PC-3 (cell line): ENCODE measurements at places on chromosomes 7 and 10. TPM values are rescaled to one million over a fixed set of nuclear protein-coding genes. Genes with fewer than 3 reads are reported as not detected.

CNOT4 gene
- 8.4 and 9.7 TPM in 2 replicates for total RNA-seq

DKK1 gene
- total RNA-seq: 1,187 and 1,592 TPM in 2 replicates

DNA sequence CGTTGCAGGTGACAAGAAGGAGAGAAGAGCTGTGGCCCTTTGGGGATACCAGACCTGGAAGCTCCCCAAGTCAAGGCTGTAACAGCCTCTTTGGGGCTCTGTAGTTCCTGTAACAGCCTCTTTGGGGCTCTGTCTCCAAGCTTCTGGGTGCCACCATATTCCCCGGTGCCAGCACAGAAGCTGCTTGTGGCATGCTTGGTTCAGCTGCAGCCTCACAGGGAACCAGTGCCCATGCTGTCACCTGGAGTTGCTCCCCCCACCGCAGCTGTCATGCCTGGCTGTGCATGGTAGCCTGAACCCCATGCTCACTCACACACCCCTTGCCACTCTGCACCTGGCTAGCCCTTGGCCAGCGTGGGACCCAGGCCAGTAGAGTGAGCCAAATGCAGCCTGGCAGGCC is 109.1 kb downstream of the ELAPOR2 start:
- DNase-seq: no peak
- H3K27me3 ChIP-seq: no peaks in the 10 kb centered on the region
- H3K4me1 ChIP-seq: peaks cover 6% of the 10 kb centered on the region
- H3K4me3 ChIP-seq: no peak overlapping the region
- no peaks in the 10 kb centered on the region for H3K36me3 ChIP-seq

DNA sequence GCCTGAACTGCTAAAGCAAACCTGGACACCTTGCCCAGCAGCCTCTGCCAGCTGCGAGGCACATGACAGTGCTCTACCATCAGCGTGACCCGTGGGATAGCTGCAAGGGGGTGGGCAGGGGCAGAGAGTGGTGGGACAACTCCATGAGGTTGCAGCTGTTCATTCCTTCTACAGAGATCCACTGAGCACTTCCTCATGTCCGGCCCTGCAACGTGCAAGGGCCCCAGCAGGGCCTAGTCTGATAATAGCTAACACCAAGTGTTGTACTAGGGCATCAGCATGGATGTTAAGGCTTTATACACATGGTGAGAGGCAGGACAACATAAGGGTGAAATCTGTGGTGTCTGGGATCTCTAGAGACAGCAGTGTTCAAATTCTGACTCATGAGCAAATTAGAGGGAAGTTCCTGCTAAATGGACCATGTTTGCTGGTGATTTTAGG is 14.3 kb downstream of the NOD1 start:
- no peaks in the 10 kb centered on the region for H3K27me3 ChIP-seq
- no peak overlapping the region for H3K4me3 ChIP-seq
- peaks cover 8% of the 10 kb centered on the region for H3K4me1 ChIP-seq
- H3K36me3 ChIP-seq: no peaks in the 10 kb centered on the region

DNA sequence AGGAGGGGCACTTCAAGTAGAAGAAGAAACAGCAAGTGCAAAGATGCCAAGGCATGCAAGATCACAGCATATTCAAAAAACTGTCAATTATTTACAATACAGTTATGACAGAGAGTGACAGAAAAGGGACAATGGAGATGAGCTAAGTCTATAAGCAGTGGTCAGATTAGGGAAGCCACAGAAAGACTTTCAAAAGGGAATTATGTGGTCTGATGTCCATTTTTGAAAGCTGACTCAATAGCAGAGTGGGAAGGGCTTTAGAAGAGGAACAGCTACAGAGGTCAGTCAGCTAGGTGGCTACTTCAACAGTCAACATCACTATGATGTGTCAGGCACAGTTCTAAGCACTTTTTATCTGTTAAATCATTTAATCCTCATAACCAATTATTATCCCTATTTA is 45.2 kb upstream of the SPOCK2 start:
- no peak overlapping the region for H3K27ac ChIP-seq
- H3K27me3 ChIP-seq: no peaks in the 10 kb centered on the region
- DNase-seq: peak; percentile 39

TMEM120A gene
- total RNA-seq: 17.9 and 18.6 TPM in 2 replicates

IFIT1B gene
- total RNA-seq: not detected in 2 replicates

DNA sequence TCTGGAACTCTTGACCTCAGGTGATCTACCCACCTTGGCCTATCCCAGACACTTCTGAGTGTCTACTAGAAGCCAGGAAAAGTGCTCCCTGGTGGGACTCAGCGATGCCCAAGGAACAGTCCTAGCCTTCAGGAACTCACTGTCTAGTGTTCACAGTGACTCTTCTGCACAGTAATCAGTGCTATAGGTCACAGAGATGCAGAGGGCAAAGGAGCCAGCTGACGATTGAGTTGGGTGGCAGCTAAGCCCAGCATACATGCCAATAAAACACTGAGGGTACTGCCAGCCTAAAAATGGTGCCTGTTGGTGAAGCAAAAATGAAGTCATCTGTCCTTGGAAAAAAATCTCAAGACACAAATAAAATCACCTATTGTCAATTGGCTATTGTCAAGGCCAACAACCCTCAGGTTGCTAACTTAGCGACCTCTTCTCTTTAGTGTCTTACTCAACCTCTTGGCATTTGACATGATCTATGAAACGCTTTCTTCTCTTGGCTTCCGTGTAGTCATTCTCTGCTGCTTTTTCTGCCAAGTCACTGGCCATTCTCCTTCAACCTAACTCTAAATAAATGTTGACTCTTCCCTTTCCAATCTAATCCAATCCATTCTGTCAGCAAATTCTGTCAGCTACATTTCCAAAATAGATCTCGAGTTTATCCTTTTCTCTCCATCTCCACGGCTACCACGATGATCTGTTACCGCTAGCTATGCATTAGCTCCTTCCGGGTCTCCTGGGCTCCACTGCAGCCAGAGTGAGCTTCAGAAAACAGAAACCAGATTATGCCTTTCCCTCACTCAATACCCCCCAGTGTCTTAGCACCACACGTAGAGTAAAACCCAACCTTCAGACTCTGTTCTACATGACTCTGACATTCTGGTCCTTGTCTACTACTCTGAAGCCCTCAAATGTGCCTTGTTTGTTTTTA is 99.2 kb downstream of the ATXN7L1 start:
- peak; percentile 96 for DNase-seq
- 0 out of 2 replicates have a peak overlapping the region, but pooled peaks have one; percentile 1 for H3K4me3 ChIP-seq
- H3K27me3 ChIP-seq: no peaks in the 10 kb centered on the region
- peaks cover 35% of the 10 kb centered on the region for H3K4me1 ChIP-seq

- H3K27me3 ChIP-seq: no peaks in the 10 kb centered on the region
- H3K4me1 ChIP-seq: no peaks in the 10 kb centered on the region
- H3K4me3 ChIP-seq: no peak overlapping the region
Observed at GRCh38 chr10:898141-898540, 33.4 kb downstream of the LARP4B start.

DNA sequence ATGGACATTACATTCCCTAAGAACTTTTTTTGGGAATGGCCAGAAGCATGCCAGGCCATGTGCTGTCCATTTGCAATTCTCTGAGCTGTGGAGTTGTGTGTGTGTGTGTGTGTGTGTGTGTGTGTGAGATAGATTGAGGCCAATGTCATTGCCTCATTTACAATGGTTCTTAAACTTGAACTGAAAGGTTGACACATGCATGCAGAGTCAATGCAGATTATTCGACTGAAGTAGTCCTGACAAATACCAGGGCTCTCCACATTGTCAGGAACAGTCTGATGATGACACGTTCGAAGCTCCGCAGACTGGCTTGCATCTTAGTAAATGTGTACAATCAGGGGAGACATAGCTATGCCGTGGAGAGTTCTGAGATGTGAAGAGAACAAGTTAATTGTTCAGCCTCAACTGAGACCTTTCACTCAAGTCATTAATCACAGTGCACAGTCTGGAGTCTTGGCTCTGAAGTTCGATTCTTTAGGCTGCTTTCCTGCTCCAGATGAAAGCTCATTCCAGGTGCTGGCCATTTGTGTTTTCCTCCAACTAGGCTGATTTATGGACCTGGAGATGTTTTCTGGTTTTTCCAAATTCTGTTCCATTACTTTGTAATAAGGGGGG is 921.9 kb downstream of the LRMDA start:
- no peak for DNase-seq
- H3K4me1 ChIP-seq: peaks cover 23% of the 10 kb centered on the region
- H3K4me3 ChIP-seq: no peak overlapping the region
- peak overlapping the region; percentile 59; the same call in 1 of the 2 replicates for H3K27ac ChIP-seq

MAT1A gene
- total RNA-seq: not detected in 2 replicates

DNA sequence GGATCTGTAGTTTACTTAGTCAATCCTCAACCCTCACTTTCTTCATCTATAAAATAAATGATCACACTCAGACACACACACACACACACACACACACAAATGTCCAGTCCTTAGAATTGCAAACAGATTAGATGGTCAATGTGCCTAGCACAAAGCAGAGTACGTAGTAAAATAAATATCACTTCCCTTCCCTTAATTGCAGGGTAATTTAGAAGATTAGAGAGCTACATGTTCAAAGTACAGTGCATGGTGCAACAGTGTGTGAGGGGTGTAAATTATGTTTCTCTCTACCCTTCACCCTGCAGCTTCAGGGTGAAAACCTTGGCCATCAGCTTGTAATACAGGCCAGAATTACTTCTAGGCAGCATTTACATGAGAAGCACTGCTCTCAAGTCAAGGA is 187.0 kb upstream of the GHITM start:
- no peaks in the 10 kb centered on the region for H3K36me3 ChIP-seq
- H3K27me3 ChIP-seq: no peaks in the 10 kb centered on the region
- no peak overlapping the region for H3K27ac ChIP-seq
- no peak for DNase-seq
- no peak overlapping the region for H3K4me3 ChIP-seq

GRCh38 chr10:23892296-23892695 is 316.6 kb upstream of the KIAA1217 start:
- peak; percentile 4 for DNase-seq
- H3K27ac ChIP-seq: no peak overlapping the region
- no peaks in the 10 kb centered on the region for H3K36me3 ChIP-seq
- H3K4me1 ChIP-seq: no peaks in the 10 kb centered on the region
- H3K4me3 ChIP-seq: no peak overlapping the region

RSPH10B2 gene
- 0.47 TPM in 1 of 2 replicates, not detected in the other for total RNA-seq

ATRNL1 gene
- not detected in 2 replicates for total RNA-seq

DNA sequence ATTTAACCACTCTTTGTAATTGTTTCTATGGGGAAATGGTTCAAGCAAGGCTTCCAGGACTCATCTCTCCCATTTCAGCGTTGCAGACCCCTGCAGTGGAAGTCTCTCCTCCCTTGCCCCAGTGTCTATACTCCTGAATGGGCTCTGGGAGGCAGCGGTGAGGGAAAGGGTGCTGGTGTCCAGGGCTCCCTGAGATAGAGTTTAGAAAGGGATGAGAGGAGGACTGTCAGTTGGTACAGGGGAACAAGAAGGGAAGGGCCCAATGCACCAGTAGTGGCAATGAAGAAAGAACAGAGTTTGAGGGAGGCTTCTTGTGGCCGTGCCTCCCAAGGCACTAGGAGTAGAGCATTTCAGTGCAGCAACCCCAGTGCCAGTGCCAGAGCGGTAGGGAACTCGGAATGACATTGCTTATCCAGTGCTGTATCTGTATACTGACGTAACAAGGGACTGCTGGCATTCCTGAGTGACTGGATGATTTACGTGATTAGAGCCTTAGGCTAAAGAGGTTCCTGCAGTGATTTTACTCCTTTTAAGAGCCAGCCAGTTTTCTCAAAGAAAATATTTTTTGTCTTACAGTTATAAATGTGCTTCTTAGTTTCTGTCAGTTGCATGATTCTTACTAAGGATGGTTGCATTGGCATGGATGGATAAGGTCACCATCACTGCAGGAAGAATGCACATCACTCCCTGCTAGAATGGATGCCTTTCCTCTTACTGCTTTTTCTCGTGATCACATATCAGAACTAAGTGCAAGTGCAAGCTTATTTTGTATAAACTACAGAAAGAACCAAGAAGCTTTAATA is 28.0 kb downstream of the PRPF18 start:
- H3K36me3 ChIP-seq: no peaks in the 10 kb centered on the region
- H3K27ac ChIP-seq: no peak overlapping the region
- peak; percentile 39 for DNase-seq
- H3K4me3 ChIP-seq: no peak overlapping the region
- no peaks in the 10 kb centered on the region for H3K4me1 ChIP-seq
- no peaks in the 10 kb centered on the region for H3K27me3 ChIP-seq

DNA sequence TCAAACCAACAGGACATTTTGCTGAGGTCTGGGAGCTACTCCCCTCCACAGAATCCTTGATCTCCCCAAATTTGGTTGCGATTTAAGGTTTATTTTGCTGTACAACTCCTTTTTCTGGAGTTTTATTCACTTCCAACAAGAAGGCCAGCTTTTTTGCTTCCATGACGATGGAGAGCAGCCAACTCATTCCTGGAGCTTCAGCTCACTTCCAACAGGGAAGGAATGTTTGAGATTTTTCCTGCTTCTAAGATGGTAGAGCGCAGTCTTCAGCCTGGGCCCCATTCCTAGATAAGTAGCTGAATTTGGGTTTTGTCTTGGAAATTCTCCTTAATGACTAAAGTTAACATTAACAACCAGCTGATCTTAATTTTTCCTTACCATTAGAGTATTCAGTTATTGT is 30.9 kb upstream of the CREB3L2 start:
- no peaks in the 10 kb centered on the region for H3K36me3 ChIP-seq
- H3K4me1 ChIP-seq: no peaks in the 10 kb centered on the region
- H3K27ac ChIP-seq: no peak overlapping the region
- H3K27me3 ChIP-seq: no peaks in the 10 kb centered on the region
- H3K4me3 ChIP-seq: no peak overlapping the region
- no peak for DNase-seq

DNA sequence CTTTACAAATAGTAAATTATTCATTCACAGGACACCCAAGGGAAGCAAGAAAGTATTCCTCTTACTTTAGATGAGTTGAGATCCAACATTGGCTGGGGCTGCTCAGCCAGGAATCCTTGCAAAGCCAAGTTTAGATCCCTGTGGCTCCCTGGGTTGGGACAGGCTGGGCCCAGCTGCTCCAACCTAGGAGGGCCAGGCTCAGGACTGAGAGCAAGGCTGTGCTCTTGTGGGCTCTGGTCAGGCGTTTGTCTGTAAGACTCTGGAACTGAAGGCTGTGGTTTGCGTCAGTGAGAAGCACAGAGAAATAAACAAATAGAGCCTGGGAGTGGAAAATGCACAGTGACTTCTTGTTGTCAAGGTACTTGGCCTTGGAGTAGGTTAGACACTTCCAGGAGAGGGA is 53.2 kb upstream of the TMEM273 start:
- no peak overlapping the region for H3K4me3 ChIP-seq
- peaks cover 3% of the 10 kb centered on the region; the same call in 1 of the 2 replicates for H3K4me1 ChIP-seq
- H3K36me3 ChIP-seq: no peaks in the 10 kb centered on the region
- peaks cover 56% of the 10 kb centered on the region for H3K27me3 ChIP-seq
- H3K27ac ChIP-seq: no peak overlapping the region
